ENCODE measurements at places on chromosomes 1 and 21.

GRCh38 chr21:38825921-38826320 lies 20.2 kb downstream of the ETS2 start:
- DNase-seq, result no peak

DNA sequence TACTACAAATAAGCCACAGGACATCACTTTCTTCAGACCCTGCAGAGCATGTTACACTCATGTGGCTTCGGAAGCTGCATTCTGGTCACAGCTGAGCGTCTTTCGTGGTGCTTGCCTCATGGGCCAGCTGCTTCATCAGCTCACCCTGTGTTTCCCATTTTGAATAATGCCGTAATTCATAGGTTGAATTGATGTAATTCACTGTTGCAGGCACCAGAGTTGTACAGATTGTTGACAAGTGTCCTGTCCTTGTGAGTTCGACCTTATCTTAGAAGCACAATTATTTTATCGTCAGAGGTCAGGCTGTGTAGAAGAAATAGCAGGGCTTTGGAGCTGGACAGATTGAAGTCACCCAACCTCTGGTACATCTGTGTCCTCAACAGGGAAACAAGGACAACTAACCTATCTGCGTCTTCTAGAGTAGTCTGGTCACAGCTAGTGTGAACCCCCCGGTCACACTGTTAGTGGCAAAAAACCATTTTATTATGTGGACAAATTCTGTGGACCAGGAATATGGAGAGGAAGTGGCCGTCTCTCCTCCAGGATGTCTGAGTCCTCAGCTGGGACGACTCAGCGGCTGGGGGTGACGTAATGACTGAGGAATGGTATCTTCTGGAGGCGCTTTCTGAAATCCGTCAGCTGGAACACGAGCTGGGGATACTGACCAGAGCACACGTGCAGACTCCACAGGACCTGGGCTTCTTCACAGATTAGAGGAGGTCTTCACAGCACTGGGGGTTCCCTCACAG lies 17.8 kb downstream of the PKNOX1 start:
- no peak for DNase-seq

- DNase-seq, result no peak
Observed at GRCh38 chr1:101242324-101243050, 5.7 kb downstream of the S1PR1 start.

DNA sequence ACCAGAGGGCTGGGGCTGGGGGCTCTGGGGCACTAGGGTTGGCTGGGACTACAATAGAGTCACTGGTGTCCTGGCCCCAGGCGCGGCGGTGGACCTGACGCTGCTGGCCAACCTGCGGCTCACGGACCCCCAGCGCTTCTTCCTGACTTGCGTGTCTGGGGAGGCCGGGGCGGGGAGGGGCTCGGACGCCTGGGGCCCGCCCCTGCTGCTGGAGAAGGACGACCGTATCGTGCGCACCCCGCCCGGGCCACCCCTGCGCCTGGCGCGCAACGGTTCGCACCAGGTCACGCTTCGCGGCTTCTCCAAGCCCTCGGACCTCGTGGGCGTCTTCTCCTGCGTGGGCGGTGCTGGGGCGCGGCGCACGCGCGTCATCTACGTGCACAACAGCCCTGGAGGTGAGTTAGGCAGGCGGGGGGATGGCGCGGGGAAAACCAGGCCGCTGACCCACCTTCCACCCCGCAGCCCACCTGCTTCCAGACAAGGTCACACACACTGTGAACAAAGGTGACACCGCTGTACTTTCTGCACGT lies 4.1 kb downstream of the TIE1 start:
- no peak for DNase-seq

DNA sequence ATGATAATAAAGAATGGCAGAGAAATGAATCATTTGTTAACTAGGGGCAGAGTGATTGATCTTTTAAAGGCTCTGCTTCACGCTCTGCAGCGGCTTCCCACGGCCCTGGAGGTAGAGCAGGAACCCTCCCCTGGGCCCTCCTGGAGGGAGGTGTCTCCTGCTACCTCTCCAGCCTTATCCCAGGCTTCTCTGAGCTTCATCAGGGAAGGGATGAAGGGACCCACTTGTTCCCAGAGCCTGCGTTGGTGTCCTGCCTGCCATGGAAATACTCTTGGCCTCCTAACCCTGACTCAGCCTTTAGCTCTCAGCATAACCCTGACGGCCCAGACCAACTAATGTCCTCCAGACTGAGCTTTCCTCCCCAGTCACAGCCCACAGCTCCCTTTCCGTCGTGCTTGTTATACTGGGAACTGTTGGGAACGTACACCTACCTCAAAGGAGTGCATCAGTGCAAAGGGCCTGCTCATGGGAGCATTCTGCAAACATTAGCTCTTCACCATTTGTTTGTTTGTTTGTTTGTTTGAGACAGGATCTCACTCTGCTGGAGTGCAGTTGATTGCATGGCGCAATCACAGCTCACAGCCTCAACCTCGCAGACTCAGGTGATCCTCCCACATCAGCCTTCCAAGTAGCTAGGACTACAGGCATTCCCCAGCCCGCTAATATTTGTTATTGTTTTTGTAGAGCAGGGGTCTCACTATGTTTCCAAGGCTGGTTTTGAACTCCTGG lies 17.4 kb upstream of the HNRNPU start:
- no peak for DNase-seq

GRCh38 chr1:98098473-98098872 lies 177.6 kb upstream of the DPYD start:
- no peak for DNase-seq

DNA sequence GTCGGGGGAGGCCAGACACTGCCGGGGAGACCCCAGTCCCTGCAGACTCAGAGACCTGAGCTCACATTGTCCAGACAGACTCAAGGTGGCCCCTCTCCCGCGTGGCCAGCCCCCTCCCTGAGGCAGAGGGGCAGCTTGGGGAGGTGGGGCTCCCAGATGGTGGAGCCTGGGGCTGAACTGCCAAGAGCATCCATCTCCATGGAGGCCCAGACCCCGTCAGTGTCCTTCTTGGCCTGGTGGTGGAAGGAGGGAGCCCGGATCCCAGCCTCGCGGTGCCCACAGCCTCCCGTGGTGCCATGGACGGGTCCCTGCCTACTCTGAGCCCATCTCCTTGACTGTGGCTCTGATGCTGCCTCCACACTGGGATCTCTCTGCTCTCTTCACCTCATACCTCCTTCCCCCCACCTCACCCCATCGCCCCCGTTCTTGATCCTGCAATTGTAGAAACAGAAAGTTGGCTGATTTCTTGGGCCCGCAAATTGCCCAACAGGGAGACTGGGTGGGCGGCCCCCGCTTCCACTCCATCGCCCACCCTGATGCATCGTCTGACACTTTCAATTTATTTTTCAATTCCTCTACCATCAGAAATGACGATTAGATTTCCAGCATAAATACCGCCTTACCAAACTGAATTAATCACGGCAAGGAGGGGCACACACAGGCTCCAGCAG lies 348.9 kb downstream of the MATN1 start:
- no peak for DNase-seq

- no peak for DNase-seq
Observed at GRCh38 chr1:185412385-185413087, 95.5 kb upstream of the IVNS1ABP start.

GRCh38 chr1:197984289-197984688 lies 67.1 kb downstream of the LHX9 start:
- DNase-seq, result no peak

GRCh38 chr1:244328476-244328875 lies 123.2 kb downstream of the ADSS2 start:
- DNase-seq, result no peak

DNA sequence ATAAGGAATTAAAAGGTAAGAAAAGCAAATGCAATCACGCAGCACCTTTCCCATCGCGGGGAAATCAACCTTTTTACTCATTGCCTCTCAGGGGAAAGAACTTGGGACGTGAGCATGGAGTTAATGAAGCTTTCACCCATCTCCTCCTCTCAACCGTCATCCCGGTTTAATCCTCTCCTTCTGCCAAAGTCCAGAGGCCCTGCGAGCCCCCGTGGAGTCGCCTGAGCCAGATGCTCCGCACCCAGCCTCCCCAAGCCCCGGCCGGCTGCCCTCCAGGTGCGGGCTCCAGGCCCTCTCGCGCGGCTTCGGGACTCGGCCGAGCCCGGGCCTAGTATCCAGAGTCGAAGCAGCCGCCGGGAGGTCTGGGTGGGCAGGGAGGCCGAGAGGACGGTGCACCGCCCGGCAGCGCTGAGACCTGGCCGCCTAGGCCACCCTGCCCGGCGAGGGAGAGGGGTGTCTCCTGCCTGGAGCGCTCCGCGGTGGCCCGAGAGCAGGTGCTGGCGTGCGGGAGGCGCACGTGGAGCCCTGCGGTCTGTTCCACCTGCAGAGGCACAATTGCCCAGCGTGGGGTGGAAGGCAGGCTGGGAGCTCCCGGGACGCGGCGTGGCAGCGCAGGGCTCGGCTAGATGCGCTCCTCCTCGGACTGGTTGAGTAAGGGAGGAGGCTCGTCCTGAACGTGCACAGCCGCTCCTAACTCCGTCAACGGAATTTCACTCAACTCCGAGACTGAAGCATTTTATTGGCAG lies 218.5 kb downstream of the SDCCAG8 start:
- DNase-seq, result no peak

GRCh38 chr1:217553949-217554509 lies 76.9 kb downstream of the GPATCH2 start:
- no peak for DNase-seq

GRCh38 chr1:70361727-70362398 lies 7.3 kb upstream of the ANKRD13C start:
- no peak for DNase-seq

DNA sequence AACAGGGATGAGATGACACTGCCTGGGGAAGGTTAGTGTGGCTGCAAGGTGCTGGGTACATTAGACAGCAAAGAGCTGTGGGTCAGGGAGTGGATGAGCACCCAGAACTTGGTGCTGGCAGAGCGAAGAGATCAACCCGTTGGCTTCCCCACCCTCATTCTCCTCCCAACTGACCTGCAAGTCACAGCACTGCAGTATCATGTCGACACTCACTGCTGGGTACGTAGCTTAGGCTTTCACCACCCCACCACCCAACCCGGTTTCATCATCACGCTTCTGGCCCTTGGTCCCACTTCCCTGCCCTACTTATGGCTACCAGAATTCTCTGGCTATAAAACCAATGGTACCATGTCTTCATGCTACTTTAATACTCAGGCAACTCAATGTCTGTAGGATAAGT lies 73.6 kb upstream of the LYST start:
- no peak for DNase-seq

DNA sequence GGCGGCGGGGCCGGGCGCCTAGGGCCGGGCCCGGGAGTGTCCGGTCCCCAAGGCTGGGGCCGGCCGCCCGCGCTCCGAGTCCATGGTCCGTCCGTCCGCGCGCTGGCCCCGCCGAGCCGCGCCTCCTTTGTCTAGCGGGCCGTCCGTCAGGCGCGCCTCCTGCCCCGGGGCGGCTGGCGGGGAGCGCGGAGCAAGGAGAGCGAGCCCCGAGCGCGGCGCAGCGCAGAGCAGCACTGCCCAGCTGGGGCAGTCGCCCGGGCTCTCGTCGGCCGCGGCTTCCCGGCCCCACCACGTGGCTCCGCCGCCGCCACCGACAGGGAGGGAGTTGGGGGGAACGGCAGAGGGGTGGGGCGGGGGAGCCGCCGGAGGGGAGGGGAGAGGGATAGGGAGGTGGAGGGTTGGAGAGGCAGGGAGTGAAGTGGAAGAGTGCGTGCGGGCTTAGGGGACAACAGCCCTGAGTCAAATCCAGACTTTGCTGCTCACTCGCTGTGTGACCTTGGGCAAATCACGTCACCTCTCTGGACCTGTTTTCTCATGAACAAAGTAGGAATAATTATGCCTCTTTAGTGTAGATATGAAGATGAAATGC lies at the start of gene NKAIN1:
NKAIN1 (minus strand) TSS at position 235 of the 589 bp plus-strand sequence. CDS start 340 bp downstream, outside the sequence.
- DNase-seq, result no peak

- no peak for DNase-seq
Observed at GRCh38 chr1:109889094-109889493, 21.6 kb upstream of the CSF1 start.

- no peak for DNase-seq
Observed at GRCh38 chr1:32142446-32143301, 34.8 kb downstream of the KPNA6 start.

DNA sequence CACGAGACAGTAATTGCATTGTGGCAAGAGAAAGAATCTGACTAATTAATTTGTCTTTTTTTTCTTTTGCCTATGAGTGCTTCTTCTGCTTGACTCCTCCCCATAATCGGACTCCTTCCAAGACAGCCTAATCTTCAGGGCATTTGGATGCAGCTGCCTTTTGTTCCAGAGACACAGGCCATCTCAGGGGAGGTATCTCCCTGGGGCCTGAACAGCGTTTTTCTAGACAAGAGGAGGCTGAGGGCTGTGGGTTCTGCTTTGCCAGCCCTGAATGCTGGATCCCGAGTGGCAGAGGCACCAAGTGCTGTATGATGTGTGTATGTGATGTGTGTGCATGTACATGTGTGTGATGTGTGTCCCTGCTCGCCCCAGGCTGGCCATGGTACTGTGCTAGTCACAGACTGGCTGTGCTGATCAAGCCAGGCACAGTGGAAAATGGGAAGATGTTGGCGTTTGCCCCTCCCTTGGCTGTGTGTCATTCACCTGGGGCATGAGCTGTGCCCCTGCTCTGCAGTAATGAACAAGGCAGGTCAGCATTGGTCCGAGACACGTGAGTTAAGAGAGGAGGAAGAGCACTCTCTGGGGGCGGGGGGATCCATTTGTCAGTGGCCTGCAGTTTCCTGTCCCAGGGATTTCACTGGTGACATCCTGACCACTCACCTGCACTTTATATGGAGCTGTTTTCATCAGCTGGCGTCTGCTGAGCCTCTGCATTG lies 77.2 kb downstream of the ADARB1 start:
- no peak for DNase-seq

- DNase-seq, result no peak
Observed at GRCh38 chr1:245715291-245715701, 560.5 kb downstream of the KIF26B start.

DNA sequence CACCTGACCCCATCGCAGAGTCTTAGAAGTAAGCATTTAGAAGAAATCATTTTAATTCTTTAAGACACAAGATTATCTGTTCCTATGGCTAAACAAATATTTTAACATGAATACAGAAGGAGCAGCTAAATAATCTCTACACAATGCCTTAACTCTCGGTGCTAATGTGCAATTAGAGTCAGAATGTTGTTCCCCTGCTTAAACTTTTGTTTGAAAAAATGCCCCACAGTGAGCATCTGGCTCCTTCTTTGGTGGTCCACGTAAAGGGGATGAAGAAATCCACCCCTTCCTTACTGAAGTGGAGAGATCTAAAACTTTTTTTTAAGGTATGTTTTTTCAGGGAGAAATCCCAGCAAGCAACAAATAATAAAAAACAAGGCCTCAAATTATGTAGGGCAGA lies 55.2 kb downstream of the SLC45A1 start:
- no peak for DNase-seq

- DNase-seq, result no peak
Observed at GRCh38 chr1:109263234-109263596, 13.9 kb downstream of the CELSR2 start.

DNA sequence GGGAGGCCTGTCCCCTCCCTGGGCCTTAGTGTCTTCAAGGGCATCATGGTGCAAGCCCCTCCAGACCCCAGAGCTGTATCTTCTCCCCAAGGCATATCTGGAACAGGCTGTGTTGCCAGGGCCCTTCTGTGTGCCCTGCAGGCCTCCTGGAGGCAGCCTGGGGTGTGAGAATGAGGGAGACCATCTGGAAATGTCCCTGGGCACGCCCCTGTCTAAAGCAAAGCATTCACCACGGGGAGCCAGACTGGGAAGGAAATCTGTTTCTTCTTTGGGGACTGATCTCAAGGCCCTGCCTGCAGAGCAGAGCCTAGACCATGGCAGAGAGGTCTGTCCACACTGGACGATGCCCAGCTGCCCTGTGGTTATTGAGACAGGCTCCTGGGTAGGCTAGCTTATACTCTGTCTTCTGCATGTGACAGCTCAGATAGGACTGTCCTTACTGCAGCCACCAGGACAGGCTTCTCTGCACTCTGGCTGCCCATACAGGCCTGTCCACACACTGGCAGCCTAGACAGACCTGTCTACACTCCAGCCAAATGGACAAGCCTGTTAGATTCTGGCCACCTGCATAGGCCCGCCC lies 24.6 kb downstream of the PODN start:
- no peak for DNase-seq

All from stimulated activated CD8-positive, alpha-beta memory T cell treated with anti-CD3 and anti-CD28 coated beads, Interleukin-4, amount 100 ng/mL, for 4 hours (primary cell).